ENCODE measurements at places on chromosomes 2 and 18.

DNA sequence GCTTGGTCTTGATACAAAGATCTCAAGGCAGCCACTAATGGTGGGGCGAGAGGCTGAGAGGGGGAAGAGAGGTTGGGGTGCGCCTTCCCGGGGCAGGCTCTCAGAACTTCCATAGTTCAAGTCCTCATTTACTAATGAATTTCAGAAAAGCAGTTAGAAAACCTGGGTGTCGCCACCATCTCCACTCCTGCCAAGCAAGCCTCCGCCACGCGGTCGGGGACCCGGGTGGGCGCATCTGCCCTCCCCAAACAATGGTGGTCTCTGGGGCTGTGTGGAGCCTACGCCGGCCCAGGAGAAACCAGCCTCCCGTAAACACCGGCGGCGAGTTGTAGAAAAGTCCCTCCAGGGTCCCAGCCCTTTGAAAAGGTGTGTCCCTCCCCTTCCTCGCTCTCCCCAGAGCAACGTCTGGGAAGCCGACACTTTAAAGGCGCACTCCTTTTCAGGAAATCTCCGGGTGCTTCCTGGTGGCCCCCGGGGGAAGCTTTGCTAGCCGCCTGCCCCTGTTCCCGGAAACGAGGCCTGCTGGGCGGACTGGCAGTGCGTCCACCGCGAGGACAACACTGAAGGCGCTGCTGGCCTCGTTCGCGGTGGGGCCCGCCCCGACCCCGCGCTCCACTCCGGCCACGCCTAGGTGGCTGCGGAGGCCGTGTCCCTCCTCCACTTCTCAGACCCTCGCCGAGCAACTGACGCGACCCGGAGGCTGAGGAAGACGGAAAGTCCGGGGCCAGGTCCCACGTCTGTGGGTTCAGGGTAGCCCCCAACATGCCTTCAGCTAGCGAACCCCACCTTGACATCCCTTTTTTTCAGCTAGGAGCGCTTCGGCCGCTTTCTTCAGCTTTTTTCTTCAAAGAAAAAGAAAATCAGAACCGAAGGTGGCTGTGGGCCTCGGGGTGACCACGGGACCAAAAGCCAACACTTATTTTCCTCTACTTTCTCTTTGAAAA lies 16.8 kb downstream of the EVX2 start:
- no peak for DNase-seq

GRCh38 chr18:66136039-66136438 lies 385.2 kb downstream of the CDH7 start:
- DNase-seq: no peak

DNA sequence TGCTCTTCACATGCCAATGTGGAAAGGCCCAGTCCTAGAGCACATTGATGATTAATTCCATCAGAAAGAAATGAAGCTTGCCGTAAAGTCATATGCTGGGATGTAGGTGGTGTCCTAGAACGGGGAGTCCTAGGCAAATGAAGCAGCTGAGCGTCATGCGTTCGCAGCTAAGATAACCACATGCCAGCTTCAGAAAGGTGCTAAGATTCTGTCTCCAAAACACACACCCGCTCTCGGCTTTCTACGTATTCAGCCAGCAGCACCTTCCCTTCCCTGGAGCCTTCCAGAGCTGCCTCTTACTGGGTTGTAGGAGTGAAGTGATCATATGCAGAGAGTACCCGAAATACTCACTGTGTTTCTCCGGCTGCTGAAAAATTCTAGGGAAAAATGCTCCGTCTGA lies 421.6 kb upstream of the ID2 start:
- no peak for DNase-seq

- DNase-seq: no peak
These were observed 183.0 kb upstream of the ZC3H15 start for GRCh38 chr2:186303091-186303490.

GRCh38 chr18:76721207-76721996 lies 101.0 kb upstream of the ZNF236 start:
- DNase-seq: peak; percentile 84

GRCh38 chr18:70113511-70113910 lies 92.0 kb downstream of the RTTN start:
- no peak for DNase-seq

DNA sequence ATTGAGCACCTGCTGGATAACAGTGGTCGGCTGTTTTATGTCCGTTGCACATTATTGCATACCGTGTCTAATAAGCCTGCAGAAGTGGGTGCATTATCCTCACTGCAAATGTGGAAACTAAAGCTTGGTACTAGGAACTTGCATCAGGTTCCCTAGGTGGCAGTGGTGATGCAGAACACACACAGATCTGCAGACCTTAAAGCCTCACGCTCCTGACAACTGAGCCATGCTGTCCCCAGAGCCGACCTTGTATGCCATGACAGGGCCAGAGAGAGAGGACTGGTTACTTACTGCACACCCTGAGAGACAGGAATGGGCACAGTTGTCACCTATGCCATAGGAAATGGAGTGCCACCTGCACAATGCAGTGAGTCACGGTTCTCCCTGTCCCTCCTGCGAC lies 151.8 kb downstream of the SH3RF3 start:
- DNase-seq: no peak
